Muscle of back (tissue), 13 donors: ENCODE measurements at places on chromosomes 4 and X. TPM values are rescaled to one million over a fixed set of nuclear protein-coding genes. Genes with fewer than 3 reads are reported as not detected.

GRCh38 chrX:129934952-129935351, 29.0 kb downstream of the UTP14A start:
- no peak for DNase-seq

- DNase-seq = no peak
Measured at GRCh38 chr4:167049257-167049656, 185.0 kb downstream of the SPOCK3 start.

DNA sequence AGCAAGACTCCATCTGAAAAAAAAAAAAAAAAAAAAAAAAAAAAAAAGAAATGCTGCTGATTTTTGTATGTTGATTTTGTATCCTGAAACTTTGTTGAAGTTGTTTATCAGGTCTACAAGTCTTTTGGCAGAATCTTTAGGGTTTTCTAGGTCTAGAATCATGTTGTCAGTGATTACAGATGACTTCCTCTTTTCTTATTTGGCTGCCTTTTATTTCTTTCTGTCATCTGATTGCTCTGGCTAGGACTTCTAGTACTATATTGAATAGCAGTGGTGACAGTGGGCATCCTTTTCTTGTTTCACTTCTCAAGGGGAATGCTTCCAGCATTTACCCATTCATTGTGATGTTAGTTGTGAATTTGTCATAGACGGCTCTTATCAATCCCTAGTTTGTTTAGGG, 334.4 kb downstream of the SPRY1 start:
- no peak for DNase-seq

DNA sequence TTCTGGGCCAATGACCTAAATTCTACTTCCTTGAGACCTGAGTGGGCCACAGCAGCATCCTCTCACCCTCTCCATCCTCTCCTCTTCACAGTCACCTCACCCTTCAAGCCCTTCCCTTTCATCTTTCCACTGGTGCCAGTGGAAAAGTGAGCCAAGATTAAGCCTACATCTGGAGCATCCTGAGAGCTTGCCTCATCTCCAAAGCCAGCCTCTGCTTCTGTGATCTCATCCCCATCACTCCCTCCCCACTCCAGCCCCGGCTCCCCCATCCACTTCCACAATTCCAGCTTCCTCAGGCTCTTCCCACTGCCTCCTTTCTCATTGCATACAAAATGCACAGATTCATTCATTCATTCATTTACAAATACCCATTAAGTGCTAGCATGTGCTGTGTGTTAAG, 10.1 kb upstream of the RASL11B start:
- DNase-seq = no peak

Gene MAGEE1
- polyA plus RNA-seq = 2.2 TPM

- no peak for DNase-seq
Measured at GRCh38 chr4:171582961-171583581, 230.1 kb upstream of the GALNTL6 start.

DNA sequence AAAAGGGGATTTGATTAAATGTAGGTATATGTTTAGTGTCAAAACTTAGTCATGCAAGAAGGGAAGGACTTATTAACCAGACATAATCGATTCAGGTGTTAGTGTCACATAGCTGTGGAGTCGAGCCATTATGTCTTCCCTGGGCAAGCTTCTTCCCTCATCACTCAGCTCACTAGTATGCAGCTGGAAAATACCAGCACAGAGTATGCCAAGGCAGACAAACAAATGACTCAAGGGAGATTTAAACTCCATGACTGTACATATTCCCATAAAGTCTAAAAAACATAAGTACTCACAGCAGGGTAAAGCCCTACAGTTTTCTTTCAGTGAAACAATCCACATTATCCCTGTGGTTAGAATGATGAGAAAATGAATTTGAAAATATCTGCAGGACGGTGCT, 304.5 kb downstream of the CBLL2 start:
- peak; percentile 5 for DNase-seq

DNA sequence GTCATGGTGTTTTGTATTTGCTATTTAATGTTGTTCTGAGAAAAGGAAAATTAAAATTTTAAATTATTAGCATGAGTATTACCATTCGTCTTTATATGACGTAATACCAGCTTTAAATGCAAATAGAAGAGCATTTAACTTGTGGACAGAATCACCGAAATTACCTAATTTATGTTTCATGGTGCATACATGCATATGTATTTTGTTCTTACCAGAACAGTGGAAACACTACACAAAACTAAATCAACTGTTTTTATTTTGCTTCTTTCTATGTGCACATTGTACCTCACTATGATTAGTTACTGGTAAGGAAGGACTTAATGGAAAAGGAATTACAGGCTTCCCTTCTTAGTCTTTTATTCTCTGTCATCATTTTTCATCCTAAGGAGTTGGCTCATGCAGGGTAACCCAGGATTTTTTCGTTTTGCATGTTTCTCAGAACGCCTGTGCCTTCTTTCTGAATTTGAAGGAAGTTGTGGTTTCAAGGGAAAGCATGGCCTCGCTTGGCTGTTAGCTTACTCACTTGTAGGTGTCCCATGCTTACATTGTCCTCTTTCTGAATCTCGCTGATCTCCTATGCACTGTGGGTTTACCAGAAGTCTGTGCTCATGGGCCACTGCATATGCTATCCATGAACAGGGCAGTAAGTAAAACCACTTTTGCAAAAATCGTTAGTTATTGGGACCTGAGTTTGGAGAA, 300.0 kb upstream of the PUDP start:
- no peak for DNase-seq

Gene DLG3
- polyA plus RNA-seq = 6.2 TPM

Gene SMIM20
- 40.6 TPM for polyA plus RNA-seq

DNA sequence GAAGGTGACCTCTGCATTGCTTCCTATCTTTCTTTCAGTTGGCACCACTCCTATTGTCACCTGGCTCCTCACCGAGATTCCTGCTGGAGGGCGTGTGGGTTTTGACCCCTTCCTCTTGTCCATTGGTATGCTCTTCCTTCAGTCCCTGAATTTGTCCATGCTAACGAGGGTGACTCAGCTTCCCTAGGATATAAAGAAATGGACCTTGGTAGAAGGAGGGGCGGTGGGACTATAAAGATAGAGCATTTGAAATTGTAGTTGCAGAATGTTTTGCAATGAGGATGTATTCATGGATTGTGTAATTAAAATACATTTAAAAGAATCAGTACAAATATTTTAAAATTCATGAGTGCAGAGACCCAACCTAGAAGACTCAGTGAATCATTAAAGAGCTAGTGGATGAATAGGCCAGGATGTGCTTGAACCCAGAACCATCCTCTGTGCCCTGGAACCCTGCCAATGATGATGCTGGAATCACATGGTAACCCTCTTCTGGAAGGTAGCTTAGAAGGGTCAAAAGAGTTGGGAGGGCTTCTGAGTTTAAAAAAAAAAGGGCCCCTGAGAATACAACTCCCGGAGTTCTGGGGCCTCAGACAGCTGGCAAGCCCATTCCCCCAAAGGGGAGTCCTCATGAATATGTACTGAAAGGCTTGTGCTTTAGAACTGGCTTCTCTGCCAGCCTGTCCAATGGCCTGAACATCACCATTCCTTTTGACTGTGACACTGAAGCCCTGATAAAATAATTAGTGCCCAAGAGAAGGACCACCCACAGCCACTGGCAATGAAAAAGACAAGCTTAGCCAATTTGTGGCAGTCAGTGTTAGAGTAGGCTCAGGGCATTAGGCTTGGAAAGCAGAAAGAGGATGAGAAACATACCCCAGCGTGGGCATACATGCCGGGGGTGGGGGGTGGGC, 8.0 kb downstream of the XPNPEP2 start:
- DNase-seq = no peak

- no peak for DNase-seq
Measured at GRCh38 chrX:67749536-67749935, 205.7 kb downstream of the AR start.

DNA sequence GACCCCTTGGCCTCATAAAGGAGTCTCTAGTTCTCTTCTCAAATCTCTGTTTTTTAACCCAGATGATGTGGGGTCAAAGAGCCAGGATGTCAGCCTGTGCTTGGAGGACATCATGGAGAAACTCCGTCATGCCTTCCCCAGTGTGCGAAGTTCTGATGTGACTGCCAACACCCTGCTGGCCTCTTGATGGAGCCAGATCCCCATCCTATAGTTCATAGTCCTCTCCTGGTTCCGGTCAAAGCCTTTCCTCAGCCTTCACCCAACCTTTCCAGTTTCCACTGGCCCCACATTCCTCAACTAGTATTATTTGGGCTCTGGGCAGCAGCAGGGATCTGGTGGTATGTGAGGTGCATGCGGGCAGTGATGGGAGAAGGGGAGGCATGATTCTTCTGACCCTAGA, 30.7 kb downstream of the TAF7L start:
- DNase-seq = no peak

DNA sequence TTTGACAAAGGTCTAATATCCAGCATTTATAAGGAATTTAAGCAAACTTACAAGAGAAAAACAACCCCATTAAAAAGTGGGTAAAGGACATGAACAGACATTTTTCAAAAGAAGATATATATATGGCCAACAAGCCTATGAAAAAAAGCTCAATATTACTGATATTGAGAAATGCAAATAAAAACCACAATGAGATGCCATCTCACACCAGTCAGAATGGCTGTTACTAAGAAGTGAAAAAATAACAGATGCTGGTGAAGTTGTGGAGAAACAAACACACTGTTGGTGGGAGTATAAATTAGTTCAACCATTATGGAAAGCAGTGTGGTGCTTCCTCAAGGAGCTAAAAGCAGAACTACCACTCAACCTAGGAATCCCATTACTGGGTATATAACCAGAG, 91.6 kb upstream of the EFHC2 start:
- no peak for DNase-seq

DNA sequence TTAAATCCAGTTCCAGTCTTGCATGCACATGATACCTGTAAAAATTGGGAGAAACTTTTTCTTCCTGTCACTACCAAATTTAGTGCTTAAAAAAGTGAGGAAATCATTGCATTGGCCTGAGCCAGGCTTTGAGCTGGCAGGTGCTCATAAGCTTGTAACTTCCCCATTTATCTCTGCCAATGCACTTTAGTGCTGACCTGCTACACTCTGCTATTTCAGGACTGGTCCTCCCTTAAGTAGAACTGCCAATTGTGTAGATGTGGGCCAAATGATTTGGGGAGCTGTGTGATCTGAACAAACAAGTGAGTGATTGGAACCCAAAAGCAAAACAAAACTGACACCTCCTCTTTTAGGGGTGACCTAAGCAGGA, 51.8 kb downstream of the ZNF827 start:
- DNase-seq = no peak

Gene FAM3A
- 33.9 TPM for polyA plus RNA-seq

GRCh38 chrX:10636337-10636736, 16.0 kb upstream of the MID1 start:
- DNase-seq = no peak

Gene DSPP
- not detected for polyA plus RNA-seq

DNA sequence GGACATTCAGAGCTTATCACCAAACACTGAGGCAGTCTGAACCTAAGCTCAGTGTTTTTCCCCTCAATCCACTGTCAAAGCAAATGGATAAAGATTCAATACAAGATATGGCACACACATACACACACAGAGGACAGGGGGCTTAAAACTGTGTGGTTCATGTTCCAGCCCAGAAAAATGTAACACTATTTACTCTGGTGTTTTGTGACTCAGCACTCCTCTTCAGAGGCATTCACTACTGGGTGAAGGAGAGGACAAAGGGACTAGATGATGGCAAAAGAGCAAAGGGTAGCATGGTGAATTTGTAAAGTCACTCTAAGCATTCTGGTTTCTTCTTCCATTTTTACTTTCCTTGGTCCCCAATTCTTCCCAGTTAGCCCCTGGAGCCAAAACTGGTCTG, 120.3 kb downstream of the ARHGEF9 start:
- no peak for DNase-seq

- no peak for DNase-seq
Measured at GRCh38 chr4:38891051-38891983, 23.7 kb downstream of the FAM114A1 start.

GRCh38 chrX:35276115-35276514, 333.5 kb downstream of the FAM47B start:
- DNase-seq = no peak

- DNase-seq = peak; percentile 90
Measured at GRCh38 chr4:164484551-164484950, 269.4 kb upstream of the SMIM31 start.

- DNase-seq = peak; percentile 8
Measured at GRCh38 chr4:174490451-174490961, 31.8 kb downstream of the HPGD start.

DNA sequence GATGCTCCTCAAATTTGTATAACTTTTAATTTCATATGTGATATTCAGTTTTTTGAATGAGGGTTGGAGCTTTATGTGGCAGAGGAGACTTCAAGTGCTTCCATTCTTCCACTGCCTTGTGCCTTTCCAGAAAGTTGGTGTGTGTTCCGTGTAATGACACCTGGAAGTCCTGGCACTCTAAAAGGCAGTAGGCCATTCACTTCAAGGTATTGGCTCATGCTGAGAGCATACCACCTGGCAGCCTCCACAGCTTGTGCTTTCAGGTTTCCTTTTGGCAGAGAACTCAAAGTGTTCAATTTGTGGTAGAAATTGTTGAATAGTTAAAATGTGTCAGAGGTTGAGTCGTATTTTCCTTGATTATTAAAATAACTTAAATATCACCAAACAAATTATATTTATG, 49.6 kb downstream of the GRIA2 start:
- DNase-seq = no peak

GRCh38 chr4:133483600-133484246, 334.6 kb downstream of the PCDH10 start:
- DNase-seq = peak; percentile 3

GRCh38 chr4:173528378-173529321, 1.4 kb downstream of the HAND2 start:
- DNase-seq = peak; percentile 55

DNA sequence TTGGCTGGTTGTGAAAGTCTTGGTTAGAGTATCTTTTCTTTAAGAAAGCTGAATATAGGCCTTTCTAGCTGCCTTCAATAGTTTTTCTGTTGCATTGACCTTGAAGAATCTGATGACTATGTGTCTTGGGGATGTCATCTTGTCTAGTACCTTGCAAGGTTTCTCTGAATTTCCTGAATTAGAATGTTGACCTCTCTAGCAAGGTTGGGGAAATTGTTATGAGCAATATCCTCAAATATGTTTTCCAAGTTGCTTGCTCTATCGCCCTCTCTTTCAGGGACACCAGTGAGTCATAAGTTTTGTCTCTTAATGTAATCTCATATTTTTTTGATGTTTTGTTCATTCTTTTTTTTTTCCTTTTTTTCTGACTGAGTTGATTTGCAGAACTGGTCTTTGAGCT, 194.7 kb downstream of the RAB28 start:
- peak; percentile 5 for DNase-seq

- DNase-seq = peak; percentile 48
Measured at GRCh38 chr4:4709736-4710135, 149.7 kb upstream of the MSX1 start.

DNA sequence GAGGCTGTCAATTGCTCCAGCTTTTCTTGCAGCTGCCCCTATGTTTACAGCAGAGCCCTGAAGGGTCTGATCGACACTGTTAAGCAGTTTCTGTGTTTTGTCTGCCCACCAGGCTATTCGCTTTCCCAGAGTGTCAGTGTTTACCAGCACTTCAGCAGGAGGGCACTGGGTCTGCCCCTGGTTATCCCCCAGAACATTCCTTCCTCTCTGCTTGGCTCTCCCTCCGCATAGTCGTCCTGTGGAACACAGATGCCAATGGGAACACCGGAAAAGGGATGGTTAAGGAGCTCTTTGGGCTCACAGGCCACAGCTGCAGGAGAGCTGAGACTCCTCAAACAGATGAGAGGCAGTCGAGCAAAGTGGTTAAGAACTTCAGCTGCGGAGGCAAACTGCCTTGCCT, 71.3 kb upstream of the FBXW7 start:
- no peak for DNase-seq

GRCh38 chrX:84165711-84166110, 22.3 kb downstream of the RPS6KA6 start:
- no peak for DNase-seq

GRCh38 chr4:80196922-80197573, at the start of gene PRDM8:
TSS of gene PRDM8 (plus strand) at chr4:80197503. CDS start at chr4:80200081, 2,578 bp downstream.
- DNase-seq = no peak
